ENCODE measurements at places on chromosomes 5 and 9.

GRCh38 chr5:95086927-95087815, 197.7 kb downstream of the MCTP1 start:
- no peak for DNase-seq

DNA sequence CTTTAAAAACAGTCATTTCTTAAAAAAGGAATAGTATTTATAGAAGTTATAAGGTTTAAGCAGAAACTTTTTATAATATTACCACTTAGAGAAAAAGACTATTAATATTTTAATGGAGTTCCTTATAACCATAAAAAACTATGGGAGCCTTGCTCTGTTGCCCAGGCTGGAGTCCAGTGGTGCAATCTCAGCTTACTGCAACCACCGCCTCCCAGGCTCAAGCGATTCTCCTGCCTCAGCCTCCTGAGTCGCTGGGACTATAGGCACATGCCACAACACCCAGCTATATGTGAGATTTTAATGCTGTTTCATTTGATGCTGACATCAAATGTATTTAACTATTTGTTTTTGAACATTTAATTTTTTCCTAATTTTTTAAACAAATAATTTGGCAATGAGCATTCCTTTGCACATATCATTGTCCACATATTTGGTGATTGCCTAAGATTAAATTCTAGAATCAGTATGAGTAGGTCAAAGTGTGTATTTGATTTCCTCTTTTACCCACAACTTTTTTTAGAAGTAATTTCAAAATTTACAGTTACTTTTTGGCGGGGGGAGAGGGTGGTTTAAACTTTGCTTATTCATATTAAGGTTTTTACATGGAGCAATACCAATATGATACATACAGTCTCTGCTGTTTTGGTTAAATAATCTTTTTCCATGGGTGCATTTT, 235.5 kb downstream of the ARHGEF28 start:
- no peak for DNase-seq

DNA sequence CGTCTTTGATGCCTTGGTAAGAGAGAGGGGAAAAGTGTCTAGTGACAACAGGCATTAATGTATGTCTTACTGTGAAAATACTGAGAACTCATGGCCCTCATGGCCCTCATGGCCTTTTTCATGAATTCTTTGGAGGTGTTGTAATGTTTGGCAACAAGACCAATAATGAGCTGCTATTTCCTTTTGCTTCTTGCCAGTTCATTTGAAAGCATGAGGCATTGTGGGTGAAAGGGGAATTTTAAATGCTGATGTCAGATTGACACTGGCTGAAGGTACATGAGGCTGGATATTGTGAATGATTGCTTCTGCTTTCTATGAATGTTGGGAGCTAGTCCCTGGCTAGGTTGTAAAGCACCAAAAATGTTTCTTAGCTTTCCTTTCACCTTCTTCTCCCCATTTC, 79.2 kb downstream of the DOCK2 start:
- no peak for DNase-seq

DNA sequence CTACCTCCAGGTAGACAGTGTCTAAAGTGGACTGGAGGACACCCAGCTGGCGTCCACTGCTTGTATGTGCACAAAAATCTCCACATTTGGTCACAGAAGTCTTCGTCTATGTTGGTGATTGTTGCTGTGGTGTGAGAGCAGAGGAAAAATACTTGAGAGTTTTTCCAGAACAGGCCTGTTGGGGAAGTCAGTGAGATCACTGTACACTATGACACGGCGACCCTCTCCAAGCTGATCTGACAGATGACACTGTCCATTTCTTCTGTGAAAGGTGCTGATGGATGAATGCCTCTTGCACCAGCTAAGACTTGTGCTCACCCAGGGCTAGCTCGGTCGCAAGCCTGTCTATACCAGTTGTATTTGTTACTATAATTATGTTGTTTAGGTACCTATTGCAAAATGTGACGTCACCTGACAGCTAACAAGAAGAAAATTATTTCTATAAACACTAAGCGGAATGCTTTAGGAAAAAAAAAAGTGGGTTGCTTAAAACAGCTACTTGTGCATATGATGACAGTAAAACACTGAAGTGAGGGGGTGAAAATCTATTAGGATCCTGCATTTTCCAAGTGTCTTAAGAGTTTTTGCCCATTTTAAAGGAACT, 142.3 kb downstream of the ROR2 start:
- DNase-seq, result no peak

GRCh38 chr9:101387871-101388506, 3.2 kb upstream of the BAAT start:
- peak; percentile 48 for DNase-seq

DNA sequence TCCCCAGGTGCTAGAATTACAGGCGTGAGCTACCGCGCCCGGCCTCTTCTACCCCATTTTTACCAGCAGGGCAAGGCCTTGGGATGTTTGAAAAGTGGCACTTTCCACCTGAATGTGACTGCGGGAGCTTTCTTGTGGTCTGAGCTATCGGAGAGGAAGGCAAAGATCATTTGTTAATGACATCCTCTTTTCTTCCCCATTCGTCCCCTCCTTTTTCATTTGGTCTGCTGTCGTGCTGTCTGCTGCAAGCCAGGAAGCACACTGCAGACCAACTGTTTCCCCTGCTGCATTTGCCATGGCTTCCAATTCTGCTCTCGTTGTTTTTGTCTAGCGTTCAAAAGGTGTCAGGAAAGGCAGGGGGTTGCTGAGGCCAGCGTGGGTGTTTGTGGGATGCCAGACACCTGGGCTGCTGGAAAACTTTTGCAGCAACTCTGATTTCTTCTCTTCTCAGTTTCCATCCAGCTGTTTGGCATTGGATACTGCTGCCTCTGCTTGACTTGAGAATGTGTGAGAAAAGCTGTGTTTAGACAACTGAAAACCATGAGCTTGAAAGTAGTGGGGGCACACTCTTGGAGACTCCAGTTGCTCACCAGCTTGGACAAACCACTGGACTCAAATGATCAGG, 196.4 kb upstream of the MSX2 start:
- no peak for DNase-seq

DNA sequence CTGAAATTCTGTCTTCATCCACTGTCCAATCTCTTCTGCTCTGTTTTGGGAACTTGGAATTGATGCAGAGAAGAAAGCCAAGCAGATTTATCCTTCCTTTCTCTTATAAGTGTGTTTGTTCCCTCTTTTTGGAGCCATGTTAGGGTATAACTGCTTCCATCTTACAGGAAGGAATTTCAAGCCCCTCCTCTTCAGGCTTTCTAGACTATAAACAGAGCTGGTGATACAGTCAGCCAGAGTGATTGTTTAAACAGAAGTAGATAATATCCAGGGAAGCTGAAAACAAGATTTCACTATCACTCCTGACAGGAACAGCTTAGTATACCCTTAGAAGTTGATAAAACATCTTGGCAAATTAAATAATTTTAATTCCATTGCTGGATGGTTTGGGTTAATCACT, 102.1 kb upstream of the DMRT1 start:
- no peak for DNase-seq

- DNase-seq, result no peak
These were observed 1915.7 kb upstream of the CDH9 start for GRCh38 chr5:28954074-28954473.

- DNase-seq, result no peak
These were observed 99.8 kb downstream of the RALGPS1 start for GRCh38 chr9:127014216-127014909.

DNA sequence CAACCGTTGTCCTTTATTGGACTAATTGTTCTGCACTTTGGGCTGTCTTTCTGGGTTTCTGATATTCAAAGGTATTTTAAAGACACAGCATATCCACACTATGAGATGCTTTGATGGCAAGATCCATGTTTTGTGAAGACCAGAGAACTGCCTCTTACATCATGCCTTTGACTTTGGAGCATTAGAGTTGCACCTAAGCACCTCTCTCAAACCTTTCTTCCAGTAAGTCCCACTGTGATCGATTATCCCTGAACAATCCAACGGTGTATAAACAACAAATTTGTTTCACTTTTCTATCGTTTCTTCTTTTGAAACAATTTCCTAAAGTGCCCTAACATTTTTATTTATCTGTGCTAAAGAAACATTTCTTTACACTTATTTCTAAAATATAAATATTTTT, 144.4 kb downstream of the KCTD16 start:
- DNase-seq, result no peak
